Myocyte (in vitro differentiated cells): ENCODE measurements at places on chromosomes 3 and 15.
A peak's percentile ranks its signal among the peaks of the same experiment; 100 is the strongest.

DNA sequence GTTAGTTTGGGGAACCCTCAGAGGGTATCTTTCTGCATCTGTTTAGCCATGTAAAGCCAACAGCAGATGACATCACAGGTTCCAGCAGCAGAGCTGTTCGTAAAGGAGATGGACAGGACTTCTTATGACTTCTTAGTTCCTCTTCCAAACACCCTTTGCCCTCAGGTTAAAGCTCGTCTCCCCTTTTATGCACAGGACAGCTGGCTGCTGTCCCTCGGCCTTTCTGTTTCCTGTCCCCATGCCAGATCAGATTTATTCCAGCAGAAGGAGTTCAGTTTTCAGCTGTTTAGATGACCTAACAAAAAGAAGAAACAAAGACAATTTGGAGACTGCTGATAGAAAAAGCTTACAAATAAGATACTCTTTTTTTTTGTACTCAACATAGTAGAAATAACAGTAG is 45.1 kb downstream of the SEC22A start:
- DNase-seq, result peak; percentile 41

DNA sequence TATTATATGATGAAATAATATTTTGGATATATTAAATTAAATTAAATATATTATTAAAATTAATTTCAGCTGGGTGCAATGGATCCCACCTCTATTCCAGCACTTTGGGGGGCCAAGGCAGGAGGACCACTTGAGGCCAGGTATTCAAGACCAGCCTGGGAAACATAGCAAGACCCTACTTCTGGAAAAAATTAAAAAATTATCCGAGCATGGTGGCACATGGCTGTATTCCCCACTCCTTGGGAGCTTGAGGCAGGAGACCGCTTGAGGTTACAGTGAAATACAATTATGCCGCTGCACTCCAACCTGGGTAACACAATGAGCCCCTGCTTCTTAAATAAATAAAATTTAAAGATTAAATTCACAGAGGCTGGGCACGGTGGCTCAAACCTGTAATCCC is 61.4 kb downstream of the SH3BP5 start:
- no peak for DNase-seq

- DNase-seq, result no peak
Observed at GRCh38 chr15:67030036-67030762, 35.2 kb upstream of the SMAD3 start.

DNA sequence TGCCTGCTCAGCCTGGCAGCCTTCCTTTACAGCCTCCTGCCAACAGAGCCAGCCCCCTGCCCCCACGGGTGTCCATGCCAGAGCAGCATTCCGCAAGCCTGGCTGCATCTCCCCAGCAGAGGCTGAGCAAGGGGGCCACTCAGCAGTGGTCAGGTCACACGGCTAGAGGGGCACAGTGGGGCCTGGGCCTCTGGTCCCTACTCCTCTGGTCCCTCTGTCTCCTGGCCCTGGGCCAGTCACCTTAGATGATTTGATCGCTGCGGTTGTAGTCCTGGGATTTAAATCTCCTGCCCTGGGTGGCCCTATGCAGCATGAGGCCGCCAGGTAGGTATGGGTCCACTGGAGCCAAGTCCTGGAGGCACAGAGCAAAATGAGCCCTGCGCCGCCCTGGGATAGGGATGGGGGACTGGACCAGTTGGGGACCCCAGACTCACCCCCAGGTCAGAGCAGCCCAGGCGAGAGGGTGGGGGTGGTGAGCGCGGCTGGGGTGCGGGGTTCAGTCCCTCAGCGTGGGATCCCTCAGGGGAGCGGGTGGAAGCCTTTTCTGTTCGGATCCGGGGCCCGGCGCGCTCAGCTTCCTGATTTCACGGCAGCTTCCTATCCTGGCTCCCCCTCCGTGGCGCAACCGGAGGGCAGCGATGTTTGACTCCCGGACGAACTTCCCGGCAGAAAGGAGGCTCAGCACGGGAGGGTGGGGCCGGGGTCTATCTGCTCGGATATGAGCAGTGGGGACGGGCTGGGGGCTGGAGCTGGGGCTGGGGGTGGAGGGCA is at the start of gene ZBTB47:
Gene ZBTB47, plus strand, starts transcription at position 138 of the 771 bp plus-strand sequence. CDS start 4,659 bp downstream, outside the sequence.
- DNase-seq, result peak; percentile 45

- peak; percentile 23 for DNase-seq
Observed at GRCh38 chr3:130838898-130839600, 54.8 kb upstream of the ATP2C1 start.
